ENCODE measurements at places on chromosomes 3 and 15. TPM values are rescaled to one million over a fixed set of nuclear protein-coding genes. Genes with fewer than 3 reads are reported as not detected.

- no peak for DNase-seq
These were observed 28.1 kb downstream of the KCNAB1 start for GRCh38 chr3:156148345-156148945.

DNA sequence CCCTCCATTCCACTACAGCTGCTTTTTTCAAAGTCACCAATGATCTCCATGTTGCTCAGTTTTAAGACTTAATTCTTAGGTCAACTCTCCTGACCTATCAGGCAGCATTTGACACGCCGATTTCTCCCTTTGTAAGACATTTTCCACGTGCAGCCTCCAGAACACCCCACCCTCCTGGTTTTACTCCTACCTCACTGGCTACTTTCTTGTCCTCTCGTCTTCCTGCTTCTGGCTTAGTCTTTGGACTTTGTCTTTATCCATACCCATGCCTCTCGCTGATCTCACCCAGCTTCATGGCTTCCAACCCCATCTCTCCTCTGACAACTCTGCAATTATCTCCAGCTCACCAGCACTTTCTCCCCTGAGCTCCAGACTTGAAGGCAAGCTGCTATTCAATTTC is 99.3 kb upstream of the UMPS start:
- no peak for DNase-seq

GRCh38 chr3:180085122-180085710 is 48.5 kb upstream of the PEX5L start:
- no peak for DNase-seq

DNA sequence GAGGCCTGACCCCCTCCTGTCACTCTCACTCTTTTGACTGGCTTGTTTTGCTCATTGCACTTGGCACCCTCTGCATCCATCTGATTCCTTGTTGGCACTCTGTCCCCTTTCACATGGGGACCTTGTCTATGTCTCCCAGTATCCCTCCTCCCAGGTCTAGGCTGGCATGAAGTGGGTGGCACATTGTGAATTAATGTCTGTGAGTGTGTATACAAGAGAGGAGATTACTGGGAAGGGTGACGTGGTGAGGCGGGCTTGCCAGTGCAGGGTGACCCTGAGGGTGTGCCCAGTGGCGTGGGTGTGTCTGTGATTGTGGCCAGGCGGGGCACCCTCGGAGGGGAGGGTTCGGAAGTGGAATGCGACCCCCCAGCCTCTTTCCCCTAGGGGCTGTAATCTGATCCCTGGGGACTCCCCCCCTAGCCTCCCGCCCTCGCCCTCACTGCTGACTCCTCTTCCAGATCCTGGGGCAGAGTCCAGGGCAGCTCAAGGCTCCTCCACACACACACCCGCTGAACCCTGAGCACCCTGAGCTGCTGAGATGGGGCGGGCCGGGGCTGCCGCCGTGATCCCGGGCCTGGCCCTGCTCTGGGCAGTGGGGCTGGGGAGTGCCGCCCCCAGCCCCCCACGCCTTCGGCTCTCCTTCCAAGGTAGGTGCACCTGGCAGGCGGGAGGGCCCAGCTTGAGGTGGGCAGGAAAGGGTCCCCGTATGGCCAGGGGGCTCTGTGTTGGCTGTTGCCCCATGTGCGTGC is at the start of gene SEMA3B:
SEMA3B (plus strand) TSS at position 445 of the 749 bp plus-strand sequence; CDS start at position 539, 94 bp downstream.
- DNase-seq = peak; percentile 31

DNA sequence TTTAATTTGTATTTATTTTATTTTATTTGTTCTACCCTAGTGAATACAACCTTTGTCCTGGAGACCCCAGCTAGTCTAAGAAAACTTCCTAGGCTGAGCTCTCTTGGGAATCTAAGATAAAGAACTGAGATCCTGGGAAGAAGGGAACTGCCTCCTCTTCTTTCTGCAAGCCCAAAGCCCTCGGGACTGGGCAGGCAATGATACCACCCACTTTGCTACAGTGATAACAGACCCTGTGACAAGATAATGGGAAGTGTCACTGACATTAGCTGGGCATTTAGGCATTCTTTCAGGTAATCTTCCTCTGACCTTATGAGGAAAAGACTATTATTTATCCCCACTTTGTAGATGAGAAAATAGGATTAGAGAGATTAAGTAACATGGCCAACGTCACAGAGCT is 15.1 kb downstream of the TYRO3 start:
- DNase-seq = no peak

The CFAP100 gene
- not detected for polyA plus RNA-seq

The GOLGA8A gene
- polyA plus RNA-seq = 12.7 TPM

The NRG4 gene
- polyA plus RNA-seq = not detected

The RTP1 gene
- polyA plus RNA-seq = not detected

The FGD5 gene
- not detected for polyA plus RNA-seq

The CTXN2 gene
- polyA plus RNA-seq = not detected
